ENCODE measurements at places on chromosomes 7 and 10.

GRCh38 chr10:131561897-131562296 lies 250.4 kb upstream of the TCERG1L start:
- no peak for DNase-seq

DNA sequence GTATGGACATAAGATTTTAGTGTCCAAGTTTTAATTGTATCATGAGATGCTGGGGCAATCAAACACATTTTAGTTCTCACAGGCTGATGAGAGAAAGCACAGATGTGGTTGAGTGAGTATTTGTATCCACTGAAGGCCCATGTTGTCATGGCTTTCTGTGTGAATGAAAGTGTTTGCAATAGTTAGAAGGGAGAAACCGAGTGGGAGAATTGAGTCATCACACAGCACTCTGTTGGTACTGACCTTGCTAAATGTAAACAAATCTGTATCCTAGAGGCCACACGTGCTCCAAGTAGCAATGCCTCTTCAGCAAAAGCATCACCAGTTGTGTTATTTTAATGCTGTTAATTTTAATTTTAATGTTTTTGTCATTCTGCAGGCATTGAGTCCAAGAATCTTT lies 121.2 kb downstream of the EMX2 start:
- peak; percentile 56 for DNase-seq

- no peak for DNase-seq
These were observed 10.3 kb downstream of the PRF1 start for GRCh38 chr10:70592186-70592735.

GRCh38 chr7:102096706-102097427 lies 189.8 kb upstream of the SH2B2 start:
- no peak for DNase-seq

GRCh38 chr10:11716686-11717085 lies 25.5 kb upstream of the ECHDC3 start:
- DNase-seq: no peak

- no peak for DNase-seq
These were observed 329.2 kb downstream of the BBS9 start for GRCh38 chr7:33458581-33458980.

- DNase-seq: no peak
These were observed 165.4 kb downstream of the CDC14C start for GRCh38 chr7:49089717-49090116.

GRCh38 chr10:4763960-4764428 lies 62.0 kb upstream of the AKR1E2 start:
- no peak for DNase-seq

GRCh38 chr7:26447116-26447515 lies 155.5 kb downstream of the SNX10 start:
- no peak for DNase-seq

DNA sequence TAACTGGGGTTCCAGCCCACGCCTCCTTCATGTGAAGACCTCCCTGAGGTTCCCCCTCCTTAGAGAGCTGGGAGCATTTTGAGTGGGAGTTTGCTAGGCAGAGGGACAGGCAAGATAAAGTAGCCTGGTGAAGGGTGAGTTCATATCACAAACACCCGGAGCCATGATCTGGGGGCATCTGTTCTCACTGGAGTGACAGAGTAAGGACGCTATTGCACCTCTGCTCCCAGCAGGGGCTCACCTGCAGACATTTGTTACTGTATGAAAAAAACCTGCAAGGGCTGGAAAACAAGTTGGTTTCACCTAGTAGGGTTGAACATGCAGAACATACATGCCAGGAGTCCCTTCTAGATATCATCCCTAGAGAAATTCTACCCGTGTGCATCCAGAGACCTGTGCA lies 88.4 kb downstream of the CARD11 start:
- no peak for DNase-seq

DNA sequence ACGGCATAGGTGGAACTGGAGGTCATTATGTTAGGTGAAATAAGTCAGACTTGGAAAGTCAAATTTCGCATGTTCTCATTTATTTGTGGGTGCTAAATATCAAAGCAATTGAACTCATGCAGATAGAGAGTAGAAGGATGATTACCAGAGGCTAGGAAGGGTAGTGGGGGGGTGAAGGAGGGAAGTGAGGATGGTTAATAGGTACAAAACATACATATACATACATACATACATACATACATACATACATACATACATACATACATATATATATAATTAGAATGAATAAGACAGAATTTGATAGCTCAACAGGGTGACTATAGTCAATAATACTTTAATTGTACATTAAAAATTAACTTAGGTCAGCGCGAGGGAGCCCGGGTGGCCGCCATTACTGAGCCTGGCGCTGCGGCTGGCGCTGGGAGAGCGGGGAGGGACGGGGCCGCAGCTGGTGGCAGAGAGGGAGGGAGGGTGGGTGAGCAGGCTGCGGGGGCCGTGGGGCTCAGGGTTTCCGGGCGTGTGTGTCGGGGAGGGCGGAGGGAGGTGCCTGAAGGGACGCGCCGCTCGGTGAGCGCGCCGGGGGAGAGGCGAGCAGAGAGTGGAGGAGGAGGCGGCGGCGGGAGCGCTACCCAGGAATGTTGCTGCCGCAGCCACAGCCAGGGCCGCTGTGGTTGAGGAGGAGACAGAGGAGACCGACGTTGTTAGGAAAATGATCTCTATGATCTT lies 85.8 kb upstream of the EGFR start:
- peak; percentile 5 for DNase-seq

- no peak for DNase-seq
These were observed 40.0 kb upstream of the PFKFB3 start for GRCh38 chr10:6162589-6163356.

DNA sequence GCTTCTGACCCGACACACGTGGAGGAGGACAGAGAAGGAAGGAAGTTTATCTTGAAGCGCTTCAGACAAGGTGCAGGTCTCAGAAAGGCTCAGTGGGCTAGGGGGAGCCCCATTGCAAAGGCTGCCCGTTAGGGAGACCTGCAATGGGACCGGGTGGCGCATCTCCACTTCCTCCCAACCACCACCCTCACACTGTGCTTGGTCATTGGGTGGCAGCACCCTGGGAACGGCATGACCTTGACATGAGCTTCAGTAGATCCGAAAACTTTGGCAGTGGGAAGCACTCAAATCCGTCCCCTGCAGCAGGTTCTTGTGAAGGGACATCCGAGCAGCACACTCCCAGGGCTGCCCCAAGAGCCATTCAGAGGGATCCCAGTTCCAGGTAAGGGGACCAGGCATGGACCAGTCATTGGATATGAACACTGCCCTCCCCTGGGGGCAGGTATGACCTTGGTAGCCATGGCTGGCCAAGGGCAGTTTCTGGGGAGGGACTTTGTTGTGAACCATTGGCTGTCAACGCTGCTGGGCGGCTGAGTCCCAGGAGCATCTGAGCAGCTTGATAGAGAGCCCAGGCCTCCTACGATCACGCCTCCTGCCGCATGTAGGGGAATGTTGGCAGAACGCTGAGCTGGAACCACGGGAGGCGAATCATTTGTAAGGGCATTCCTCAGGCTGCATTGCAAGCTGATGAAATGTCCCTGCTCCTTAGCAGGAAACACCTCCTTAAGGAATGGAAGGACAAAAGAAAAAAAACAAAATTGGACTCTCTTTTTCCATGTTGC lies 31.7 kb downstream of the GALNTL5 start:
- DNase-seq: no peak

DNA sequence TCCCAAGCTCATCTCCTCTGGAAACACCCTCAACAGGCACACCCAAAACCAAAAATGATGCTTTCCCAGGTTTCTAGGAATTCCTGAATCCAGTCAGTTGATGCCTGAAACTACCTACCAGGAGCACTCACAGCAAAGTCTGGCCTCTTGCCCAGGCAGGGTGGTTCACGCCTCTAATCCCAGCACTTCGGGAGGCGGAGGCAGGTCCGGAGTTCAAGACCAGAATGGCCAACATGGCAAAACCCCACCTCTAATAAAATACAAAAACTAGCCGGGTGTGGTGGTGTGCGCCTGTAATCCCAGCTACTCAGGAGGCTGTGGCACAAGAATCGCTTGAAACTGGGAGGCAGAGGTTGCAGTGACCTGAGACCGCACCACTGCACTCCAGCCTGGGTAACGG lies 1.9 kb downstream of the MAD1L1 start:
- DNase-seq: no peak

DNA sequence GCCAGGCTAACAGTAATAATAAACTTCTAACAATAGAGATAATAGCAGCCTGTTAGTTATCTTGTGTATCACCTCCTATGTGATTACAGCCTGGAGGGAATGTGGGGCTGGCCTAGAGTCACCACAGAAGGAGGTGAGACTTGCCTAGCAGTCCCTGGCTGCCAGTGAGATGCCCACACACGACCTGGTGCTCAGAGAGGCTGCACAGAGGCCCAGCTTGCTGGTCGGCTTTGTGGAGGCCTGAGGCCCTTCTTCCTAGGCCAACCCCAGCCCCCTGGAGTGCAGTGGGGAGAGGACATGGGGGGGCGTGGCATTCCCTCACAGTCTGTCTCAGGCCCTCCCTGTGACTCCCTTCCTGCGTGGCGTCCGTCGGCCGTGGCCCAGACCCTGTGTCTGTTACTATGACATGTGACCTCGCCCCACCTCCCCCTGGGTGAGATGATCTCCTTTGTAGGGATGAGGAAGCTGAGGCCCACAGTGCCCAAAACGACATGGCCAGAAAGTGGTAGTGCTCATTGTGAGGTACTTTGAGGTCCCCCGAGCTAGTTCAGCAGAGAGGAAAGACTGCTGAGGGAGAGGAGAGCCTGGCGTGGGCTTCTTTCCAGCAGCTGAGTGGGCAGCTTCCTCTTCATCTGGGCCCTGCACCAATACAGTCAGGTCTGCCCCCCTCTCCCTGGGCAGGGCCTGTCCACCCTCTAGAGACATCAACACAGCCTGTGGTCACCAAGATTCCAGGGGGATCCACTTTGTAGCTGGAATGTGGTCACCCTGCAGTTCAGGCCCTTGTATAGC lies 29.7 kb downstream of the UNC5B start:
- no peak for DNase-seq

DNA sequence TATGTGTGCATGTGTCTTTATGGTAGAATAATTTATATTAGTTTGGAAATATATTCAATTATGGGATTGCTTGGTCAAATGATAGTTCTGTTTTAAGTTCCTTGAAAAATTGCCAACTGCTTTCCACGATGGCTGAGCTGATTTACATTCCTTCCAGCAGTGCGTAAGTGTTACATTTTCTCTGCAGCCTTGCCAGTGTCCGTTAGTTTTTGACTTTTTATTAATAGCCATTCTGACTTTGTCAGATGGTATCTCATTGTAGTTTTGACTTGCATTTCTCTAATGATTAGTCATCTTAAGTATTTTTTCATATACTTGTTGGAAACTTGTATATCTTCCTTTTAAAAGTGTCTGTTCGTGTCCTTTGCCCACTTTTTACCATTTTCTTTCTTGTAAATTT lies 434.2 kb upstream of the POT1 start:
- no peak for DNase-seq

DNA sequence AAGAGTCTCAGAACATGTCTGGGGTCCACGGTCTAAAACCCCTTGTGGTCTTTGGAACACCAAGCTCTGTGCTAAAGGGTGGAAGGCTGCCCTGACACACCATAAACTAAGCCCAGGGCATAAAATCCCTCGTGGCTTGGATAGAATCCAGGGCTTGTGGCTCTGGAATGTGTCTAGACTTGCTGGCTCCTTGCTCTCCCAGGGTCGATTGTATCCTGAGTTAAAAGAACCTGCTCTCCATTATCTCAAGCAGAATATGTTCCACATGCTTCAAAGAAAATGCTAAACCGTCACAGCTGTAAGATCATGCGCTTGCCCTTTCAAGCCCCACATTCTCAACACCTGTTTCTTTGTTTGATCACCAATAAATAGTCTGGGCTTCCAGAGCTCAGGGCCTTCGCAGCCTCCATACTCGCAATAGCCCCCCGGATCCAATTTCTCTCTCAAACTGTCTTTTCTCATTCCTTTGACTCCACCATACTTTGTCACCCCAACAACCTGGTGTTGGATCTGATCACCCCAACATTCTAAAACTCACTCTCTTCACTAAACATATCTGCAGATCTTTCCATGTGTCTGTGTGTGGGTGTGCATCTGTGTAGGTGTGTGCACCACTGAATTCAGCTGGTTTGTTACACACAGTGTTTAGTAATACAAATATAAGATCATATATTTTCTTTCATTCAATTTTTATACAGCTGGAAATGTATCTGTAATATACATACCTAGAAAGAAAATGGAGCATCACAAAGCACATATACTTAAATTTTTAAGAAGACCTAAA lies 238.5 kb downstream of the ZMYND11 start:
- DNase-seq: no peak

DNA sequence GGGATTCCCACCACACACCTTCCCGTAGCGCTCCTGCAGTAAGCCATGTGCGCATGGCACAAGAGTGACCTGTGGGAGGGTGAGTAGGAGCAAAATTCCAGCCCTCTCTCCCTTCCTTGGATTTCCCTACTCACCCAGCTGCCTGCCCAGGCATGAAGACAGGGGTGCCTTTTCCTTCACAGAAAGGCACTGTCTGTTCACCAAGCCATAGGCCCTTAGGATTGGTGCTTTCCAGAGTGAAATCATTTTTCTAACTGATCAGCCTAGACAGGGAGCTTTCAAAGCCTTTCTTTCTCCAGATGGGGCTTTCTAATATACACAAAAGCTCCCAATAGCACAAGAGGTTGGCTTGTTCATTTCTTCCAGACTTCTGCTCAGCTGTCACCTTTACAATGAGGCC lies 79.7 kb downstream of the CTTNBP2 start:
- DNase-seq: no peak

- no peak for DNase-seq
These were observed 66.8 kb downstream of the CDK1 start for GRCh38 chr10:60845038-60845437.

DNA sequence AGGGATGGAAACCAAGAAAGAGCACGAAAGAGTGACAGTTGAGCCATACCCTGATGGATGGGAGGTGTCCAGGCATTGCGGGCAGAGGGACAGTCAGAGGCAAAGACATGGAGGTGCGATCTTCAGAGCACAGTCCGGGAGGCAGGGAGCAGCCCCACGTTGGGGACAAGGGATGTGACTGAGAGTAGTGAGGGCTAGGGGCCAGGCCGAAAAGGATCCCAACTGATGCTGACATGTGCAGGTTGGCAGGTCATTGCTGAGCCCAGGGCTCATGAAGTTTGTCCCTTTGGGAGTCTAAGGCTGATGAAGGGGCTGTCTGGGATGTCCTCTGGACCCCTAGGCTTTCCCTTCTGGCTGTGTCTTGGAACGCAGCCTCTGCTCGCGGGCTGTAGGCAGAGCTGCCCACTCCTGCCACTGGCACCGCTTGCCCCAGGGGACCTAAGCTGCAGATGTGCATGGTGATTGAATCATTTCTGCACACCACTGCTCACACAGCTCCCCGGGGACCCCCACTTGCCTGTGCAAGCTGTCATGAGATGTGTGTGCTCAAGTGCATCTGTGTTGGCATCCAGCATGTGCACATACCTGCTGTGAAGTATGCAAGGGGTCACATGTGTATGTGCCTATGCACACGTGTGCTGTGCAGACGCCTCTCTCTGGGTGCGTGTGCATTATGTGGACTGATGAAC lies 125.1 kb downstream of the ZMIZ1 start:
- no peak for DNase-seq

- peak; percentile 79 for DNase-seq
These were observed 76.9 kb downstream of the RNF216 start for GRCh38 chr7:5704534-5704922.

GRCh38 chr7:151386301-151387160 lies 23.3 kb downstream of the WDR86 start:
- no peak for DNase-seq
